ENCODE measurements at places on chromosomes 7 and 10.
A peak's percentile ranks its signal among the peaks of the same experiment; 100 is the strongest.

- DNase-seq: no peak
These were observed 48.8 kb upstream of the COL1A2 start for GRCh38 chr7:94345907-94346306.

DNA sequence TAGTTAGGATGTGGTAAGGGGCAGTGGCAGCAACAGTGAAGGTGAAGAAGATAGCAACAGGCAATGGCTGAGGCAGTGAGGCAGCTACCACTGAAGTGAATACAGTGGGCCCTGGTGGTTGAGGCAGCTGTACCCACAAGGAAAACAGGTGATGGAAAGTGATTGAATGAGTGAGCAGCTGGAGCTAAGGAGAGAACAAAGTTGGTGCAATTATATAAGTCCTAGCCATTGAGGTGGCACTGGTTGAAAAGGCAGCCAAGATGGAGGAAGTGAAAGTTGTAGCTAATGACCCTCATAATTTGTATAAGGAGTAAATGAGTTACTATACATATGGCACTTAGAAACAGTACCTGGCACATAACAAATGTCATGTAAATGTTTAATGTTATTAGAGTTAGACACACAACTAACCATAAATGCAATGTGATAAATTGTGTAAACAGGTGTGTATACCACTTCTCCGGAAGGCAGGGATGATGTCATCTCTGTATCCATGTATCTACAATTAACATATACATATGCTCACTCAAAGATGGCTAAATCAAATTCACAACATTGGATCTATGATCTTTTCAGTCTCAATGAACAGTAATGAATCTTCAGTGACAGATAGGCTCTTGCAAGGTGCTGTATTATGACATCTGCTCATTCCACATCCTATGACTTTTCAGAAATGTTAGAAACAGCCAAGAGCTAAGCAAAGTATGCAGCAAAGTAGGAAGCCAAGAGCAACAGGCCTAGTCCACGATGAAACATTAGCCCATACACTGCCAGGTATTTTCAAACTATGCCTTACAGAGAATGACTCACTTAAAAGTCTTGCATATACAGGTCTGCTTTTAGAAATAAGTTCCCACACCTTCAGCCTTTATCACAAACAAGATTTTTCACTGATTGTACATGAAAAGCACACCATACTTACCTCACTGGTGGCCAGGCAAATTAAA, 10.7 kb downstream of the XPNPEP1 start:
- DNase-seq: no peak

- no peak for DNase-seq
These were observed 283.0 kb downstream of the ADK start for GRCh38 chr10:74433993-74434392.

GRCh38 chr7:129367349-129367699, 66.9 kb upstream of the STRIP2 start:
- no peak for DNase-seq

GRCh38 chr10:72557362-72557761, 68.5 kb downstream of the MICU1 start:
- no peak for DNase-seq

- no peak for DNase-seq
These were observed 140.8 kb upstream of the NFE2L3 start for GRCh38 chr7:26011039-26011696.

DNA sequence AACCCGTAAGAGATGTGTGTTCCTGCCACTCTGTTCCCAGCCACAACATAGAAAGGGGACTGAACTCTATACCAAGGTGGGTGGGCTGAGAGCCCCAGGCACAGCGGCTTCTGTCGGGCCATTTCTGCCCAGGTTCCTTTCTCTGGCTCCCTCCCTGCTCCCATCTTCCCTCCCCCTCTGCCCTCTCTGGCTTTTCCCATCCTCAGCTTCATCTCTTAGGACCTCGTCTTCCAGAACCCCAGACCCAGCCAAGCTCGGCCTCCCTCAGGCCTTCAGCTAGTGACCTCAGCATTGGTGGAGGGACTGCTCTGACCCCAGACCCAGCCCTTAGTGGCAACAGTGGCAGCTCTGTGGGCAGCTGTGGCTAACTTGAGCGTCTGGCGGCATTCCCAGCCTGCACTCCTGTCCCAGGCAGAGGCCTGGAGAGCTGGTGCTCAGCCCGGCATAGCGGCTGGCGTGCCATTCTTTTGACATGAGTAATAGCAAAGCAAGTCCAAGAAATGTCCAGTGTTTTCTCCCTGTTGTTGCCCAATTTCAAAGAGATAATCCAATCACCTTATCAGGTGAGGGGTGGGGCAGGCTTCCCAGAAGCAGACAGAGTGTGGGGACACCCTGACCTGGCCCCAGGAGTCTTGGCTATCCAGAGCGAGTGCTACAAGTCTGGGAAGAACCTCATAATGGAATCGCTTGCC, 15.9 kb downstream of the PTPRE start:
- no peak for DNase-seq

GRCh38 chr10:62093863-62094291, 174.8 kb downstream of the RTKN2 start:
- no peak for DNase-seq

DNA sequence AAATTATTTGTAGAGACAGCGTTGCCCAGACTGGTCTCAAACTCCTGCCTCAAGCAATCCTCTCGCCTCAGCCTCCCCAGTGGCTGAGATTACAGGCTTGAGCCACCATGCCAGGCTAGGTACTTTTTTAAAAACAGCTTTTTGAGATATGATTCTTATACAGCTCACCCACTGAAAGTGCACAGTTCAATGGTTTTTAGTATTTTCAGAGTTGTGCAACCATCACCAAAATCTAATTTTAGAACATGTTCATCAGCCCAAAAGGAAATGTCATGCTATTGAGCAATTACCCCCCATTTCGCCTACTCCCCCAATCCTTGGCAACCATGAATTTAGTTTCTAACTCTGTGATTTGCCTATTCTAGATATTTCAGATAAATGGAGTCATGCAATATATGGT, 73.7 kb downstream of the EVX1 start:
- no peak for DNase-seq

DNA sequence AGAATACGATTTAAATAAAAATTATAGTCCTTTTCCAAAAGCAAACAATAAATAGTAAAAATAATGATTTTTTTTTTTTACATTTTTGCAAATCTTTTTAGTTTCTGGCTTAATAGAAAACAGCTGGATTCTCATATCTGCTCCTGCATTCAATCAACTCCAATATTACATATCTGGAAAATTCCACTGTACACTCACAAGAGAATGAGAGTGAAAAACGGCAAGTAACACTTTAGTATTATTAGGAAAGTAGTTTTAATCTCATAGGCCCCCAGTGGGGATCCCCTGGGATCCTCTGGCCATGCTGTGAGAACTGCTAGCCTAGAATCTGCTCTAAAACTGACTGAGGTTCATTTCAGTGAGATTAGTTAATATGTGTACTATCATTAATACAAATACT, 128.6 kb upstream of the LRRN3 start:
- DNase-seq: no peak

DNA sequence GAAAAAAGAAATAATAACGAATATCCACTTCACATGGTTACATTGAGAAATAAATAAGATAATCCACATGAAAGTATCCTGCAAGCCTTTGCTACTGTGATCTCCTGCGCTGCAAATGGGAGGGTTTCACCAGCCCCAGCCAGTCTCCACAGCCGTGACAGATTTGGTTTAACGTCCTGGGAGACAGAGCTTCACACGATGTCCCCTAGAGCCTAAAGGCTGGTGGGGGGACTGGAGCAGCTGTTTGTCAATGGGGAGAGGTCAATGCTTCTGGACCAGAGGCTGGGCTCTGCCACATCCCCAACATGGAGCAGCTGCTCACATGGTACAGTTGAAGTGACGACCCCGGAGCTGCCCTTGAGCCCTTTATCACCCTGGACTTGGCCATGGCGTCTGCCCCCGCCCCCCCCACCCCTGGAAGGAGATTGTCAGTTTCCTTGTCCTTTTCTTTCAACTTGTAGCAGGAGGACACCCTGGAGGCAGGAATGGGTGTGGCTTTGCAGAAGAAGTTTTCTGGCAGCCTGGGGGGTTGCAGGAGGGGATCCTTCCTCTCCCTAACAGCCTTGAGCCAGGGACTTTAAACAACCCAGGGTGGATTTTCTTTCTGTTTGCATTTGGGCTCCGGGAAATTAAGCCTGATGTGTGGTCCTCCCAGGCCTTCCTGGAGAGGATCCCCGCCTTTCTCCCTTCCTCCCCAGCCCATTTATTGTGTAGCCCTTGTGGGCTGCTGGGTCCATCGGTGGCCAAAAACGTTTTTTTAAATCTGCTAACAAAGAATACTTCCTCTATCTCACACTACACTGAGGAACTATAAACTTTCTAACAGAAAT, 37.0 kb upstream of the MXI1 start:
- DNase-seq: no peak

DNA sequence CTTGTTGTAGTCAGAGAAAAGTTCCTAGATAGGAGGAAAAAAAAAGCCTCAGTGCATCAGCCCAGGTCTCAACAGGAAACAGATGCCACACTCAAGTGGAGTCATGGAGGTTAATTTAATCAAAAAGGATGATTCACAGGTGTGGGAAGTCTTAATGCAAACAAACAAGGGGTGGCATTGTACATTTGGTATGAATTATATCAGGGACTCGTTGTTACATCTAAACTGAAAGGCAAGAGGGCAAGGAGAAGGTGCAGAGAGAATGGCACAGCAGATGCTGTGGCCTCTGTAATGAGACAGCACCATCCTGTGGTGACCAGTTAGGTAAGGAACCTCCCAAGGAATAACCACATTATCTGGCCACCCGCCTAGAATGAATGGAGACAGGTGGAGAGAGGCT, 133.7 kb downstream of the PTPRZ1 start:
- peak; percentile 66 for DNase-seq

GRCh38 chr10:99711129-99711719, 20.7 kb downstream of the COX15 start:
- no peak for DNase-seq

- DNase-seq: no peak
These were observed 27.4 kb downstream of the ASZ1 start for GRCh38 chr7:117399820-117400422.

DNA sequence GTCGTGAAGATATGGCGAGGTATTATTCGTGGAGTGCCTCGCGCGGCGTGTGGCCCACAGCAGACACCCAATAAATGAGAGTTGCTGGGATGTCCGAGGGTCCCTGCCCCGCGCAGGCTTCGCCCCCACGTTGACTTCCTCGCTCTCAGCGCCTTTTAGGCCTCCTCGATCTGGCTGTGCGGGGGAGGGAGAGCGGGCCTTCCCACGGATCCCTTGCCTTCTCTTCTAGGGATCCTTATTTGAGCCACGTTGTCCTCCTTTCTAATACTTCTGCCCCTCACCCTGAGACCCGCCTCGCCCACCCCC, 660 bp downstream of the VCL start:
- no peak for DNase-seq

DNA sequence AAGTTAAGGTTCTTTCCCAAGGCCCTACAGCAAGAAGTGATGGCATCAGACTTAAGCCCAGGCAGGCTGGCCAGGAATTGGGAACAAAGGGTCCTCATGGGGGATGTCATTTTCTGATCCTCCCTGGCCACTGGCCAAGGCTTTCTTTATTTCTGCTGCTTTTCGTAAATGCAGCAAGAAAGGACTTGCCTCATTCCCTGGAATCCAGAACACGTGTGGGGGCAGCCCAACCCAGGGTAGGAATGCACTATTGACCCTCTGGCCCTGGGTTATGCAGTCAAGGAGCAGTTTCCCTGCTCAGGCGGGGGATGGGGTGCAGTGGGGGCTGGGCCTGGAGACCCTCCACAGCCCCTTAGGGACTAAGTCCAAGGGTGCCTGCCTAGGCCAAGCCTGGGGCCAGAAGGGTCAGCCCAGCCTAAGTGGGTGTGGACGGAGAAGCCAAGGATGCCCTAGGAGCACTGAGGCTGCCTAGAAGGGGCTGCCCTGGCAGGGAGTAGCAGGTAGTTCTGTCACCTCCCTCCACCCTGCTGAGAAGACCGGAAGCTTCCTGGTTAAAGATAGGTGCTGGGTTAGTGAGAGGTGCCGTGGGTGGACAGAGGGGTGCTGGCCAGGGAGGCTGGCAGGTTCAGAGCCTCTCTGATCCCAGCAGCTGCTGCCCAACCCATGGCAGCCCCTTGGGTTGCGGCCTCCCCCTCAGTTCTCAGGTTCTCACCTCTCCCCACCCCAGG, 179.2 kb downstream of the SH3PXD2A start:
- DNase-seq: no peak

DNA sequence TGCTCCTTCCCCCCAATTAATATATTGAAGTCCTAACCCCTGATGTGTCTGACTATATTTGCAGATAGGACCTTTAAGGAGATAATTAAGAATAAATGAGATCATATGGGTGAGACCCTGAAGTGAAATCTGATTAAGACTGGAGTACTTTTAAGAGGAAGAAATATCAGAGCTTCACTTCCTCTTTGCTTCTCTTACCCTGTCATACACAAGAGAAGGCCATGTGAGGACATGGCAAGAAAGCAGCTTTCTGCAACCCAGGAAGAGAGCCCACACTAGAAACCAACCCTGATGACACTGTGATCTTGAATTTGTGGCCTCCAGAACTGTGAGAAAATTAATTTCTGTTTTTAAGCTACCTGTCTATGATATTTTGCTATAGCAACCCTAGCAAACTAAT, 44.2 kb downstream of the JMJD1C start:
- no peak for DNase-seq

DNA sequence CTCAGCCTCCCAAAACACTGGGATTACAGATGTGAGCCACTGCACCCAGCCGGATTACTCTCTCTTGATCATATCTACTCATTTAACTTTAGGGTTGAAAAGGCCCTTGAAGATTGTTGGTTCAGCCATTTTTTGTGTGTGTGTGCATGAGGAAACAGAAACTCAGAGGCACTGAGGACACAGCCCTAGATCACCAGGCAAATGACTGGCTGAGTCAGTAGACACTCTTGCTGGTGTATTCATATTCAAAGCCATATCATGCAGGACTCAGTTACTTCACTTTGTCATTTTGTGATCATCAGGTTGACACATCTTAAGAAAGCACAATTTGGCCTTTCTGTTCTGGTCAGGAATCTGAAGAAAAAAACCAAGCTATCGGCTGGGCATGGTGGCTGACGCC, 253.4 kb downstream of the TRIL start:
- DNase-seq: no peak

DNA sequence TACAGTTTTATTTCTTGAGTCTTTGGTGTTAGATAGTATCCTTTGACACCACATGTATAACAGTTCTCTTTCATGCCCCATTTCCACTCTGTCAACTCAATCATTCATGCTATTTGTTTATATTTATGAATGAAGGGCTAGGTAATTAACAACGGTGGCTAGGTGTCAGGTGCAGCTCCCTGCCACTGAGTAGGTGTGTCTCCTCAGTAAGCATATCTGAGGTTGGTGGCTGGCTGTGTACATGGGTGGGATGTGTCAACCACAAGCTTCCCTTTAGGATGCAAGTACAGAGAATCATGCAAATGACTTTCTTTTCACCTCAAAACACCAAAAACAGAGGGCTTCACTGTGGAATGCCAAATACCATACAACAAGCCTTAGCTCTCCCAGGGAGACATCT, 83.4 kb downstream of the ZNF365 start:
- no peak for DNase-seq

Measured in NCI-H524 (cell line).